ENCODE measurements at places on chromosomes 4 and X.

DNA sequence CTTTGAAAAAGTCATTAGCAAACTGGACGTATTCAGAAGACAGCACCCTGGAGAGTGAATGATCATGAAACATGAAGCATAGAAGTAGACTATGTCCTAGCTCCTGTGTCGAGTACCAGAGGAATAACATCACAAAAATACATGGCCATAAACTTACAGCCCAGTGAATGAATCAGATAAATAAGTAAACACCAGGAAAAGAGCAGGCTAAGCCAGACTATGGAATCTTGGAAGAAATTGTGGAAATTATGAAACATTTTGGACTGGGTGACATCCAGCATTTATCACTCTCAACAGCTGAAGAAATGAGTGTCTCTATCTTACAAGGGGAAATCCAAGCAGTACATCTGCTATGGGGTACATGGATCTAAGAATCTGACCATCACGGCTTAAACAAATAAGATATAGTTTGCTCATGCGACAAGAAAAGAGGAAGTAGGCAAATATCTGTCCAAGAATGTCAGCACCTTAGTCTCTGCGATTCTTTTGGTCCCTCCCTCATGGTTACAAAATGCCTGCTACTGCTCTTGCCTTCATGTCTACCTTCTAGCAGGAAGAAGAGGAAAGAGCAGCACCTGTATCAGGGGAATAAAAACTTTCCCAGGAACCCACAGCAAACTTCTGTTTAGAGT lies 481.5 kb downstream of the BCOR start:
- no peak for DNase-seq

GRCh38 chrX:40329616-40330015 lies 231.9 kb upstream of the BCOR start:
- DNase-seq, result no peak

- DNase-seq, result no peak
Measured at GRCh38 chr4:151166636-151167035, 67.2 kb downstream of the RPS3A start.

- no peak for DNase-seq
Measured at GRCh38 chr4:108047199-108047598, 57.5 kb downstream of the HADH start.
